Mesenteric fat pad (tissue), 1 donor: ENCODE measurements at places on chromosomes 12 and 14. TPM values are rescaled to one million over a fixed set of nuclear protein-coding genes. Genes with fewer than 3 reads are reported as not detected.

The LALBA gene
- not detected for total RNA-seq

DNA sequence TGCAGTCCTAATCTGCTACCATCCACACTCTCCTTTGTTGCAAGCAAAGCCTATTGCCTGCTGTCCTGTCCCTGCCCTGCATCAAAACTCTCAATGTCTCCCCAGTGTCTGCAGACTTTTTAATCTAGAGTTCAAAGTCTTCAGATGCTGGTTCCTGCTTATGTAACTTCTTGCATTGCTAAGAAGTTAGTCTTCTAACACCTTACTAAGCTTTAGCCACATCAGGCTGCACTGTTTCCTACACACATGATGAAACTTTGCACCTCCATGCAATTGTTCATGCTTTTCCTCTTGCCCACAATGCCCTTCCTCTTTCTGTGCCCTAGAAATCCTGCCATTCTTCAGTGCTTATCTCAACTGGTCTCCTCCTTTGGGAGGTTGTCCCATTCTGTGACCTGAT is 16.2 kb upstream of the DICER1 start:
- no peak for DNase-seq

The KRT79 gene
- total RNA-seq: 2.4 TPM

DNA sequence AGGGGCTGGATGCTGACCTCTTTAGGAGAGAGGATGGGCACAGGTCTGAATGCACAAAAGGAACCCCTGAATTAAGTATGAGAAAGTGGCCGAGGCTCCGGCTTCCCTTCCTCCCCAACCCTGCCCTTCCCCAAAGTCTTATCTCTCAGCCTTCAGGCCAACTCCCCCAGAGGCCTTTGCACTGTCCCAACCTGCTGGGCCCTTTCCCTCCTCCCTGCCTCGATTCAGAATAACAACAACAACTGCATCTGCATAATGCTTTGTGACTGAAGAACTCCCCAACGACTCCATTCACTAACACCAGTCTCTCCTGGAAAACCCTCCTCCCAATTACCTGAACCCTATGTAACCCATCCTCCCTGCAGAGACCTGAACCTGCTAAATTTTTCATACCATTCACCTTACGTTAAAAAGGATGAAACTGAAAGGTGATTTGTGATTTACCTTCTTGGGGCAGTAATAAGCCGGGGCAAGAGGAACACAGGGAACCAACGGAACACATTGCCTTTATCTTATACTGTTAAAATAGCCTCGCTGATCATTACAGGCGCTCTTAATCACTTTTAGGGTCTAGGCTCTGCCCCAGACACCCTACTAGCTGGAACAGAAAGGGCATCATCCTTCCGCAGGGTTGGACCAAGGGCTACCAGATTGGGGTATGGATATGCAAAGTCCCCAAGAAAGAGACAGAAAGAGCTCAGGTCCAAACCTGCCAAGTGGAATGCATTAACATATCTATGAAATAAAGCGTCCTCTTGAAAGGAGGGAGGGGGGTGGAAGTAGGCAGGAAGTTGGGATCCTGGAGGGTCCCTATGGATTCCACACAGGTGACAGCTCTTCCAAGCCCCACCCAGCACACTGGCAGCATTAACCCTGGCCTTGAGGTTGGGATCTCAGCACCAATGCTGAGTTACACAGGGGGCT is 24.2 kb upstream of the FOXN3 start:
- DNase-seq: peak; percentile 33

- DNase-seq: no peak
Observed at GRCh38 chr12:88207921-88208620, 66.0 kb downstream of the TMTC3 start.

The FAM186B gene
- total RNA-seq: 0.55 TPM

DNA sequence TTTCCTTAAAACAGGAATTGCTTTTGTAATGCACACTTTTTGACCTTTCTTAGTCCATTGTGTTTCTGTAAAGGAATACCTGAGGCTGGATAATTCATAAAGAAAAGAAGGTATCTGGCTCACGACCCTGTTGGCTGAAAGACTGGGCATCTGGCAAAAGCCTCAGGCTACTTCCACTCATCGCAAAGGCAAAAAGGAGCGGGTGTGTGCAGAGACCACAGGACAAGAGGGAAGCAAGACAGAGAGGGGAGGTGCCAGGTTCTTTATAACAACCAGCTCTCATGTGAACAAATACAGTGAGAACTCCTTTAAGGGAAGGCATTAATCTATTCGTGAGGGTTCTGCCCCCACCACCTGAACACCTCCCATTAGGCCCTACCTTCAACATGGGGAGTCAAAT is 182.1 kb downstream of the C12orf50 start:
- DNase-seq: no peak

The HVCN1 gene
- 4.2 TPM for total RNA-seq

DNA sequence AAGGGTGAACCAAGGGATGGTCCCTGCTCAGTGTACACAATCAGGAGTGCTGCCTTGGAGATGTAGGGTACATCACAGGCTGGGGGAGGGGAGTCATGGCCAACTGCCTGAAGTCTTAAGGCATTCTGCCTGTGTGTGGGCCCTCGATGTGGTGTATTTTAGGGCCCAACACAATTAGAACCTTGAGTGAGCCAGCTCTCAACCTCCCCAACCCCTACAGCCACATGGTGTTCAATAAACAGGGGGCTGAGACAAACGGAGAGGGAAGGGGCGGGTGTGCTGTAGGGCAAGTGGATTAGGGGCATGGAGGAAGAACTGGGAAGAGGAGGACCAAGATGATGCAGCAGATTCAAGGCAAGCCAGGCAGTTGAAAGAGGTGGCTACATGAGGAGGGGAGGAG is 8.6 kb upstream of the CHD4 start:
- DNase-seq: no peak

- DNase-seq: no peak
Observed at GRCh38 chr12:13085968-13086686, 17.3 kb downstream of the GSG1 start.

DNA sequence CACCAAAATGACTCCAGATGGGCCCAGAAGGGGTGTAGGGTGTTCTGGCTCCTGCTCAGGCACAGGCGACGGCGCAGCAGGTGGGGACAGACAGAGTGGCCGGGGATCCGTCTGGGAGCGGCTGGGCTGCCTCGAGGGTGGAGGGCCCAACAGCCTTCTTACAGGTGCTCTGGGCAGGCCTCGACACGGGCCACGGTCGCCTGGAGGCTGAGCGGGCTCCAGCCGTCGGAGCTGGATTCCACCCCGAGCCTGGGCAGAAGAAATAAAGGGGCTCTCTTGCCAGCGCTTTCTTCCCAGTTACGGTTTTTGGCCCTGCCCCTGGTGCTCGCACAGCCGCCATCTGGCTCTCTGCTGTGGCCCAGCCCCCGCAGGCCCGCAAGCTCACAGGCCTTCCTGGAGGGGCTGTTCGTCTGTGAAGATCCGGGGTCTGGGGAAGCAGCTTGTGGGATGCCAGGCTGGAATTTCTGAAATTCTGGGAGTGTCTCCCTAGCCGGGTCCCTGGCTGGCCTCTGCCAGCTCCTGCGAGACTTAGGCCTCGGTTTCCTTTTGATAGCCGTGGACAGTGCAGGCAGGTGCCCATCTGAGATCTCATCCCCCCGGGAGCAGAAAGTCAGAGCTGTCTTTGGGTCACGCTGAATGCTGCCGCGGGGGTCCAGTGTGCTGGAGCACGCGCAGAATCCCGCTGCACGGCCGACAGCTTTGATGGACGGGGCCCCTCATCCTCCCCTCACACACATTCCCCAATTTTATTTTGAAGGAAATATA is 122.7 kb downstream of the PAPOLA start:
- DNase-seq: peak; percentile 86

The BMAL2 gene
- 3.2 TPM for total RNA-seq

The DLK1 gene
- total RNA-seq: not detected

DNA sequence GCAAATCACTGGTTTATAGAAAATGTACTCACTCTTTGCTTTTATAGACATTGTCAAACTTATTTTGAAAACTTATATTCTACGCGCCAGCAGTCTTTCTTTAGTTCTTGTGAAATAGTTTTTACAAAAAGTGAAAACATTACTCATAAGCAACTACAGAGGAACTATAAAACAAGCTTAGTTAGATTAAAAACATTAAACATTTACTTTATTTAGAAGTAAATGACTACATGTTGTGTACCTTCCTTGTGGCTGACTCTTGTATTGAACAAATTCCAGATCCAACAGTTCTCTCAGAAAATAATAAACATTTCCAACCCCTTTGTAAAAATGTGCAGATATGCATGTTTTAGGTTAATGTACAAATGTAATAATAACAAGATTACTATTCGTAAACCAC is 198.5 kb downstream of the SOX5 start:
- no peak for DNase-seq

The TAS2R42 gene
- not detected for total RNA-seq

GRCh38 chr12:122820838-122821271 is 14.4 kb upstream of the HIP1R start:
- DNase-seq: no peak

GRCh38 chr12:678747-679712 is 15.8 kb upstream of the NINJ2 start:
- DNase-seq: no peak

DNA sequence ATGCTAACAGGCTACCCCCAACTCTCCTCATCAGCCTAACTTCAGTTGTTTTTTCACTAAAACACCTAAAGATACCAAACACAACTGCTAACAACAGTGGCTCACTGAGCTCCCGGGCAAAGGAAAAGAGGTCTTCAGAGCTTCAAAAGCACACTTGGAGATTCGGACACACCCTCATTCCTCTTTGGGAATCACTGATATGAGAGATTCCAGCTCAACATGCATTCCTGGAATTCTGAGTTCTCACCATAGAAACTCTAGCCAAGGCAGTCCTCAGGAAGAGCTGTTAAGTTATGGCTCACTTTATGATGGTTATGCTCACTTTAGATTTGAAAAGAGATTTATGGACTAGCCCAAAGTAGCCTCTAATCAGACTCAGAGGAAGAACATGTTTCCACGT is 40.1 kb downstream of the STXBP6 start:
- no peak for DNase-seq

GRCh38 chr12:104702565-104703139 is 245.9 kb downstream of the CHST11 start:
- DNase-seq: no peak

The LRRK2 gene
- 16.3 TPM for total RNA-seq

- no peak for DNase-seq
Observed at GRCh38 chr12:46473634-46474329, 101.2 kb upstream of the SLC38A2 start.
